Forelimb muscle (tissue), 1 donor: ENCODE measurements at places on chromosomes 7 and 10.

DNA sequence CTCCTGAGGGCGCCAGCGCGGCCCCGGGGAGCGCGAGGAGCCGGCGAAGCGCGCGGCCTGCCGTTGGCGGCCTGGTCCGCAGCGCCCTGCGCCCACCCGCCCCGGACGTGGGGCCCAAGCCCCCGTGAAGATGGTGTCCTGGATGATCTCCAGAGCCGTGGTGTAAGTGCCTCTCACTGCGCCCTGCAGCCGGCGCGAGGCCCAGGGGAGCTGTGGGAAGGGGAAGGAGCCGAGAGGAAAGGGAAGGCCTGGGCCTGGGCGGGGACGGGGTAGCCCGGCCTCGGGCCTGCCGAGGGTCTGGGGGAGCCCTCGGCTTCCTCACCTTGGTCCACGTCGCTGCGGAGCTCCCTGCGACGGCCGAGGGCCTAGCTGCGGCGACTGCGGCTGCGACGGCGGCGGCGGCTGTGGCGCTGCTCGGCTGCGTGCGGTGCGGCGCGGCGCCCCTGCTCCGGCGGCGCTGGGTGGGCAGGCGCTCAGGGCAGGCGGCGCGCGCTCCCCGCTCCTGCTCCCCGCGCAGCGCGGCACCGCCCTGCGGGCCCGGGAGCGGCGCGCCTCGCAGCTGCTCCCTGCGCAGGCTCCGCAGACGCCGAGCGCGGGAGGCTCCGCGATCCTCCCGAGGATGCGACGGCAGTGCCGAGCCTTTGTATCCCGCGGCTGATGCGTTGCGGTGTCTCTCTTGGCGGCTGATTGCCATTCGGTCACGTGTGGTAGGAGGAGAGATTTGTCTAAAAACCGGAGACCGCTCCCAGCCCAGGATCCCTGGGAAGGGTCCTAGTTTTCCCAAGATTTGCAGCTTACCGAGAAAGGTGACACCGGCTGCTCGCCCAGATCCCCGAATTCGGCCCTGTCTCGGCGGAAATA, 445 bp downstream of the REEP3 start:
- DNase-seq: peak; percentile 32

- DNase-seq: no peak
These were observed 2.2 kb upstream of the LAT2 start for GRCh38 chr7:74207586-74207985.

DNA sequence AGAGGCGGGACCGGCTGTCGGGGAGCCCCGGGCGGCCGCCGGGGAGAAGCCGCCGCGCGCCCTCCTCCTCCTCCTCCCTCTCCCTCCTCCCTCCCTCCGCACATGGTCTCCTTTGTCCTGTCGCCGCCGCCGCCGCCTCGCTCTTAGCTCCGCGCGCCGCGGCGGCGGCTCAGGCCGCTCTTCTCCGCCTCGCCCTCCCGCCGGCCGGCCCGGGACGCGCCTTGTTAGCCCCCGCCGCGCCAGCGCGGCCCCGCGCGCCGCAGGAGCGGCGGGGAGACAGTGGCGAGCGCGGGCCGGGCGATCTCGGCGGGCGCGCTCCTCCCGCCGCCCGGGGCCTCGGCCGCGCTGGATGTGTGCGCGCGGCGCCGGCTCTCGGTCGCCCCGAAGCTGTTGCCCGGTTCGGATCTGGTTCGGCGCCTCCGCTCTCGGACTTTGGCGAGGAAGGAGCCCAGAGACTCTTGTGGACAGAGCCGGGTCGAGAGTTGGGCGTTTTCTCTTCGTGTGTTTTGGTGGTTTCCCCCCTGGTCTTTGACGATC, 437.4 kb upstream of the GALNT17 start:
- no peak for DNase-seq

DNA sequence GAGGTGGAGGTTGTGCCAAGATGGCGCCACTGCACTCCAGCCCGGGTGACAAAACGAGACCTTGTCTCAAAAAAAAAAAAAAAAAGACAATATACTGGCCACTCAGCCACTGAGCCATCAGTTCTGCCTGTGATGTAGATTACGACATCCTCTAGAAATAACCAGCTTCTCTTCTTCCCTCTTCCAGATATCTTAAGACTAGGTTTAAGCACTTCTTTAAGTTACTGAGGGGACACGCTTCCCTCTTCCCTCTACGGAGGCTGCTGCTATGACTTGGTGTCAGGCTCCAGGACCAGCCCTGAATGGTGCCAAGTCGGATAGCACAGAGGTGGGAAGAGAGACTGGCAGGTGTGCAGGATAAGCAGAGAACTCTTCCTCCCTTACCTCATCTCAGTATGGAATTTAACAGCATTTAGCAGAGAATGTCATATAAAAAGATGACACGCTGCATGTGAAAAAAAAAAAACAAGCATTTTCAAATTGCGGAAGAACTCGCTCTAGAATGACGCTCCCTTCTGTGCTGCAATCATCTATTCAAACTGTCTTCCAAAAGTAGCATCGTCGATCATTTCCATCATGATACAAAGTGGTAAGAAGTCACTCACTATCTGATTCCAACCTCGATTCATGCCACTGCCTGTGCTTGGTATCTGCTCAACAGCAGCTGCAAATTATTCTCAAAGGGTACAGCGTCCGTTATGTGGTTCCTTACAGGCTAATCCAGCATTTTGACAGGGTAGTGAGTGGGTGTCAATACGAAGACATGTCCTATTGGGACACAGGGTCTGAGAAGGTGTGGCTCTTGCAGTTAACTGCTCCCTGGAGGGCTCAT, 13.8 kb downstream of the DAGLB start:
- no peak for DNase-seq

GRCh38 chr10:20714979-20715378, 182.1 kb downstream of the NEBL start:
- DNase-seq: no peak

DNA sequence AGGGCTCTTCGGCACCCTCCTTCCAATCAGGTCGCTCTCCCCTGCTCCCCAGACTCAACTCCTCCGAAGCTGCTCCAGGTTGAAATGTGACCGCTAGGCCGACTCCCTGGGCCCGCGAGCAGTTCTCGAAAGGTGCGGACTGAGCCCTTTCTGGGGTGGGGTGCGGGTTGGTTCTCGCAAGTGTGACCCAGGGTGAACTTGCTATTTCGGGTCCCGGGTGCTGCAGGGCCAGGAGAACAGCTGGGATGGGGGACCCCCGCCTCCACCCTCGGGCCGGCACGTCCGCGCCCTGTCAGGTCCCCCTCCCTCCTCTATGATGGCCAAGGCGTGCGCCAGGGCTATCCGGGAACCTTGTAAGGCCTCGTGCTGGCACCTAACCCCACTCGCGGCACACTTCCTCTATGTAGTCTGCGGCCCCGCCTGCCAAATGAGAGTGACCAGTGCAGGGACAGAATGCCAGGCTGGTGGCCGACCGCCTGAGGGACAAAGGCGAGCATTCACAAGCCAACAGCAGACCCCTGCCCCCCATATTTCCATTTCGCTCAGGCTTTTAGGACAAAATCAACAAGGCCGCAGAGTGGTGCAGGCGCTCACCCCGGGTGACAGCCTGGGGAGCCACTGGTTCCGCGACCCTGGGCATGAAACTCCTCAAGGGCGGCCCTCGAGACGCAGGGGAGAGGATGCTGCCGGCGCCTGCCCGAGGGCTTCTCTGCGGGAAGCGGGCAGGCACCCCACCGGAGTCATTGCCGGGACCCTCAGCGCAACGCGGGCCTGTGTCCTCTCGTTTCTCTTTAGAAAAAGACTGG, 13.7 kb upstream of the HOXA13 start:
- DNase-seq: no peak

DNA sequence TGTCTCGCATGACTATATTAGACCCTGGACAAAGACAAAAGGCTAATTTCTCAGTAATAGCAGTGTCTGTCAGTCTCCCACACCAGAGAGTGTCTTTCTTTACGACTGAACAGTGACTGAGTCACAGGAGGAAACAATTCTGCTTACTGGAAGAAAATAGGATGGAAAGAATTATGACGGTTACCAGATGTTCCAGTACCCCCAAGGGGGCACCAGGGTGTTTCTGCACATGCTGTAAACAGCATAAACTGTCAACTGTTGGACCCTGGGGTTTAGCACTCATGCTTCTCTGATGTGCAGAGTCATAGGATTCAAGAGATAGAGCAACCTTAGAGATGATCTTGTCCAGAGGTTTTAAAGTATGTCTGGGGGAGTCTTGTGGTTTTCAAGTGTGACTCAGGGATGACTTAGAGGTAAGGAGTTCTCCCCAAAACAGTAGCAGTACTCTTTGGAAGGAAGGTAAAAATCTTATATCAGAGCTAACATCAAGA, 291.7 kb downstream of the THSD7A start:
- DNase-seq: peak; percentile 49

- no peak for DNase-seq
These were observed 93.5 kb downstream of the PCGF5 start for GRCh38 chr10:91313796-91314485.

GRCh38 chr7:114209968-114210367, 204.6 kb upstream of the FOXP2 start:
- no peak for DNase-seq

GRCh38 chr10:24306507-24306875, 97.6 kb downstream of the KIAA1217 start:
- no peak for DNase-seq

DNA sequence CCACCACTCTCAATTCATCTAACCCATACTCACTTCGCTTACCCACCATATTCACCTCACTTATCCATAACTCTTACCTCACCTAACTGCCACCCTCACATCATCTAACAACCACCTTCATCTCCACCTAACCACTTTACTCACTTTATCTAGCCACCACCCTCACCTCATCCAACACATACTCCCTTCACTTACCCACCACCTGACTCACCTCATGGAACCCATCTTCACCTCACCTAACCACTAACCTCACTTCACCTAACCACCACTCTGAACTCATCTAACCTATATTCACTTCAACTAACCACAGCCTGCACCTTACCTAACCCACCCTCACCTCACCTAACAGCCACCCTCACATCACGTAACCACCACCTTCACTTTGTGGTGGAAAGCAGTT, 84.2 kb downstream of the VIPR2 start:
- DNase-seq: no peak

- DNase-seq: peak; percentile 69
These were observed 506.4 kb upstream of the C7orf33 start for GRCh38 chr7:148084138-148084537.

- DNase-seq: no peak
These were observed 882 bp upstream of the CHCHD1 start for GRCh38 chr10:73780966-73781365.

DNA sequence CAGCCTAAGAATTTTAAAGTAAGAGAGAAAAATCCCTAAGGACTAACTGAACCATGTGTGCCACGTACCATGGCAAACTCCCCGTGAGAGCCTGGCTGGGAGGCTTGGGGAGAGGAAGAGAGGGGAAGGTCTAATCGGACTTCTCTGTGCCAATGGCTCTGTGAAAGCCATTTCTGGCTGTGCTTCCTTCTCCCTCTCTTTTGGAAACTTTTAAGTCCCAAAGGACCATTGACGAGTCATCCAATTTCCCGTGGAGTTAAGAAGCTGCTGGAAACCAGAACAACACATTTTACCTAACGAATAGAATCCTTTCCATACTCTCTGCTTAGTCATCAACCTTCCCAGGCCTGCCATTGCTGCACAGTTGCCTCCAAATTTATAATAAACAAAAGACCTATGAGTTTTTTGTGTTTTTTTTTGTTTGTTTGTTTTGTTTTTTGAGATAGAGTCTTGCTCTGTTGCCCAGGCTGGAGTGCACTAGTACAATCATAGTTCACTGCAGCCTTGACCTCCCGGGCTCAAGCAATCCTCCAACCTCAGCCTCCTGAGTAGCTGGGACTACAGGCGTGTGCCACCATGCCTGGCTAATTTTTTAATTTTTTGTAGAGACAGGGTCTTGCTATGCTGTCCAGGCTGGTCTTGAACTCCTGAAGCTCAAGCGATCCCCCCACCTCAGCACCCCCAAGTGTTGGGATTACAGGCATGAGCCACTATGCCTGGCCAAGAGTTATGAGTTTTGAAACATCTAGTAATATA, 13.2 kb downstream of the LAMB1 start:
- no peak for DNase-seq

- DNase-seq: no peak
These were observed 175.0 kb downstream of the CFTR start for GRCh38 chr7:117654780-117655179.

DNA sequence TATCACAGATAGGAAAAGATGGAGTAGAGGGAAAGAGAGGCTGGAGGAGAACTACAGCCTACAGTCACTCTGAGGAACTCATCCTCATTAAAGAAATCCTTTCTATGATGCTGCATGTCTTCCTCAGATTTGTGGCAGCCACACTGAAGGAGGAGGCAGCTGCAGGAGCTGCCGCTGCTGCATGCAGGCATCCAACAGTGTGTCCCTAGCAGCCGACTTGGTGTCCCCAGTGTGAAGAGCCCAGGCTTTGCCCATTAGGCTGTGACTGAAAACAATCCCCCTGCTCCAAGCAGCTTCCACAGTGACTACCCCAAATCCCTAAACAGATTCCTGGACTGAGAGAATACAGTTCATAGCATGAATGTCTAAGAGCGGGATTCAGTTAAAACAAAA, 23.1 kb downstream of the SKIDA1 start:
- DNase-seq: no peak
